Fibroblast of the conjunctiva (primary cell): ENCODE measurements at places on chromosomes 7 and 10.

- DNase-seq = no peak
Observed at GRCh38 chr10:66833861-66834260, 92.0 kb upstream of the LRRTM3 start.

DNA sequence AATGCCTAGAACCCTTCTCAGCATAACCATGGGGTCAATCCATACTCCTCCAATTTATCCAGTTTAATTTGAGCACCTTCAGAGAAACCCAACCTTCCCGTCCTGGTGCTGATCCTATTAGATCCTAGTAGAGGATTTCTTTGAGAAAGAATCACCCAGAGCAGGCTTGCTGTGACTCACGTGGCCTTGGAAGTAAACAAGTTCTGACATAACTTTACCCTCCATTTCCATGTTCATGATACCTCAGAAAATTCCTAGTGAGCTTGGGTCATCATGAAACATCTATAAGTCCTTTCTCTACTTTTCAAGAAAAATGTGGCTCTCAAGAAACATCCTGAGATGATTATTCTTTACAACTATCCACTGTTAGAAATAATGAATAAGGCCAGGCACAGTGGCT, 71.7 kb downstream of the PRLHR start:
- no peak for DNase-seq

DNA sequence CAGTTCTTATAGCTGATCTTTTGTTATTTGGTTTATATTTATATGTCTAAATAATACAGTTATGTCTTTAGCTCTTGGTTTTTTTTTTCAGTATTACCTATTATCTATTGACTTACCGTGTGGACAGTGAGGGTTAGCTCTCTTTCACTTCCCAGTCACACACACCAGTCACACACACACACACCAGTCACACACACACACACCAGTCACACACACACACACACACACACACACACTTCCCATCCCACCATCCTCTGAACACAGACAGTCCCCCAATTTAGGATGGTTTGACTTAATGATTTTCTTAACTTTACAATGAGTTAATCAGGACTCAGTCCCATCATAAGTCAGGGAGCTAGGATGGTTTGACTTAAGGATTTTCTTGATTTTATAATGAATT, 18.9 kb upstream of the AGFG2 start:
- no peak for DNase-seq

- DNase-seq = no peak
Observed at GRCh38 chr7:95620631-95621030, 24.3 kb upstream of the PDK4 start.

DNA sequence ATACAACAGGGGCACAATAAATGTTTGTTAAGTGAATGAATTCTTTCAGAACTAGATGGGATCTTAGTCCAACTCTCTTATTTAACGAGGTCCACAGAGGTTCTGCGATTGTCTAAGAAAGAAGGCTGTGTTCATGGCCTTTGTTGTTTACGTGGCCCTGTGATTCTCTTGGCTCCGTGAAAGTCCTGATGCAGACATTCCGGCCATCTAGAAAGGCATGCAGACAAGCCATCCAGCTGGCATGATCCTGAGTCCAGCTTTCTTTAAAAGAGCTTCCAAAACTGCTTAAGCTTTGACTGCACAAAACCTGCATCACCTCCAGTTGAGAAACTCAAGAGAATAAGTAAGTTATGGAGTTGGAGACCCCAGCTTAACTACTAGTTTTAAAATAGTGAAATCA, 26.0 kb downstream of the EGFR start:
- no peak for DNase-seq

DNA sequence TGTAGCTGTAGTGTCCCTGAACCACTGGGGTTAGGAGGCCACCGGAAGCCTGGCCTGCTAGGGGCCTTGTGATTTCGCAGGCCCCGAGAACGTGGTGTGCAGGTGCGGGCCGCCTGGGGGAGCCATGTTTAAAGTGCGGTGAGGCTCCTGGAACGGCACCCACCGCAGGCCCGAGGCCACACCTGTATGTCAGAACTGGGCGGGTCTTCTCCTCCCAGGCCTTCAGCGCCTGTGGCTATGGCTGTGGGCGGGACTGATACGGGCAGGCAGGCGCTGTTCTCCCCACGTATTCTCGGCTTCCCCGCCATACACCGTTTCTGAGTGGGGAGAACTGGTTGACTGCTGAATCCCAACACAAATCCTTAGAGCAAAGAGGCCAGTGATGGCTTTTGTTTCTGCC, 74.8 kb downstream of the DNAJB6 start:
- DNase-seq = no peak

- DNase-seq = no peak
Observed at GRCh38 chr7:63114371-63114985, 884.2 kb upstream of the ZNF722 start.

DNA sequence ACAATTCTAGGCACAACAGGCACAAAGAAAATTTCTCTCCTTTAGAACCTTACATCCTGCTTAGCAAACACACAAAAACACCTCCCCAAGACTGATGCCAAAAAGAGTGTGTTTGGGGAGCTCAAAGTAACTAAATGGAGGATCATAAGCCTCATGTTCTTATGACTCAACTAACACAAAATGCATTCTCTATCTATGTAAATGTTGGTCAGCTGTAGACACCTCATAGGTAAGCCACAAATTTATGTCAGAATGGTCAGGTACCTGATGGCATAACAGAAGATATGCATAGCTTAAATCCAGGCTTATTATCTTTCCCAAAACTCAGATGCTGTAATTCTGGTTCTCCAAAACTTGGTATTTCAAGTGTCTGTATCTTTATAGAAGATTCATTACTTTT, 315.1 kb downstream of the C7orf25 start:
- DNase-seq = no peak

GRCh38 chr7:55272328-55272727, 92.8 kb upstream of the LANCL2 start:
- no peak for DNase-seq

DNA sequence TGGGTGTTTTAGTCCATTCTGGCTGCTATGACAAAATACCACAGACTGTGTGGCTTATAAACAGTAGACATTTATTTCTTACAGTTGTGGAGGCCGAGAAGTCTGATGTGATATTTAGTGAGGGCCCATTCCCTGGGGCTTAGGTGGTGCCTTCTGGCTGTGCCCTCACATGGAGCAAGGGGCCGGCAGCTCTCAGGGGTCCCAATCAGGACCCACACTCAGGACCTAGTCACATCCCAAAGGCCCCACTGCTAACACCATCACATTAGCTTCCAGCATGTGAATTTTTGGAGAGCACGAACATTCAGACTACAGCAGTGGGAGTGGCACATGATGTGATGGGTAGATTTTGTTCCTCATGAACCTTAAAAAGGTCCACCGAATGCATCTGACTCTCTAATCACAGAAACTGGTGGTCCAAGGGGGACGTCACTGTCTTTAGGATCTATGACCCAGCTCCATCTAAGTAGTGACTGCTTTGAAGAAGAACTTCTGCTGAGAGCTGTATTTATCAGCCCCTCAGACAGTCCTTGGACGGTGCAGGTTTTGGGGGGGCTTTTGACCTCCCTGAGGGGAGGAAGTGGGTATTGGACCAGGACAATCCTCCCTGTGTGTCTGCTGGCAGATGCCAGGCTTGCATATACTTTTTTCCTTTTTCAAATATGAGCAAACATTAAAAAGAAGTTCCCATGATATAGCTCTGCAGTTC, 154.5 kb upstream of the ZNF32 start:
- no peak for DNase-seq

- DNase-seq = no peak
Observed at GRCh38 chr7:27129729-27130539, 623 bp downstream of the HOXA4 start.

DNA sequence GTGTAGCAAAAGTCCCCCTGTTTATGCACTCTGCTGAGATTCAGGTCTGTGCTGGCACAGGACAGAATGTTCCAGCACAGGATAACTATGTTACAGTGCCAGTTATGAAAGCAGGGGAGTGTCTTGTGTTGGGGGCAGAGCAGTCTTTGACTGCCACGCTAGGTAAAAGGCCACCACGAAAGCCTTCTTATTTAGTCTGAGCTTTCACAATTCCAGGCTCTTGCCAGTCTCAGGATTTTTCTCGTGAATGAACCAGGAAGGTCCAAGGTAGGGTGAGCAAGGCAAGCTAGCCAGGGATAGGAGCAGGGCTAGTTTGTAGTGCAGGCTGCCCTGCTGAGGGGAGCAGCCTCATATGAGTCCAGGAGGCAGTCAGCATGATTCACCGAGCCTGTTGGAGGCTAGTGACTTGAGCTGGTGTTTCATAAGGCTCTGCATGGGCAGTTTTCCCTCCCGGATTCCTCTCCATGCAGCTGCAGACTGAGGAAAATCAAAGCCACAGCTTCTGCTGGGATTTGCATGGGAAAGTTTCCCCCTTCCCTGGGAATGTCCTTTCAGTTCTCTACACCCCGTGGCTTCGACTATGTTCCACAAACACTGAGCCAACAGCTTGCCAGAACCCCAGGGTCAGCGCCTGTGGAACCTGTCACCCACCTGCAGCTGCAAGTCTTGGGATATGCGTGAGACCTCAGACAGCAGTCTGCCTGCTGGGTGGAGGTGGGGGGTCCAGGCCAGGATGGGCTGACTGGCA, 112.3 kb downstream of the JCAD start:
- DNase-seq = peak; percentile 69

DNA sequence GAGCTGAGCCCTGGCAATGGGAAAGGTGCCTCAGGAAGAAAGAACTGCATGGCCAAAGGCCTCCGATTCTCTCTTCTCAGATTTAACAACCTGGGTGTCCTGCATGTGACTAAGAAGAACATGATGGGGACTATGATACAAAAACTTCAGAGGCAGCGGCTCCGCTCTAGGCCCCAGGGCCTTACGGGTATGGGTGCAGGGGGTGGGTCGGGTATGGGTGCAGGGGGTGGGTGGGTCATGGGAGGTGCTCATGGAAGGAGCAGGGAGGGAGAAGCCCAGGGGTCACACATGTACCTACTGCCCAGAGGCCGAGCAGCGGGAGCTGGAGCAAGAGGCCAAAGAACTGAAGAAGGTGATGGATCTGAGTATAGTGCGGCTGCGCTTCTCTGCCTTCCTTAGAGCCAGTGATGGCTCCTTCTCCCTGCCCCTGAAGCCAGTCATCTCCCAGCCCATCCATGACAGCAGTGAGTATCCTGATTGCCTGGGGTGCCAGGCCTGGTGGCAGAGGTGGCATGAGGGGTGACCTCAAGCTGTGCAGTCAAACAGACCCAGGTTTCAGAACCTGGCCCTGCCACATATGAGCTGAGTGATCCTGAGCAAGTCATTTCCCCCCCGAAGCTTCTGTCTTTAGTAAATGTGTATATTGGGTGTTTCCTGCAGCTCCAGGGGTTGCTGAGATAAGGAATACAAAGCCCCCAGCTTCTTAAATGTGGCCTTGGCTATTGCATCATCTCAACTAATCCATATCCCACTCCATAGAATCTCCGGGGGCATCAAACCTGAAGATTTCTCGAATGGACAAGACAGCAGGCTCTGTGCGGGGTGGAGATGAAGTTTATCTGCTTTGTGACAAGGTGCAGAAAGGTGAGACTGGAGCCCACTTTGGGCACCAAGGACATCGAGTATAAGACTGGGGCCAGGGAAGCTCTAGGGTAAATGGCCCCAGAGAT, 2.0 kb downstream of the NFKB2 start:
- DNase-seq = no peak

DNA sequence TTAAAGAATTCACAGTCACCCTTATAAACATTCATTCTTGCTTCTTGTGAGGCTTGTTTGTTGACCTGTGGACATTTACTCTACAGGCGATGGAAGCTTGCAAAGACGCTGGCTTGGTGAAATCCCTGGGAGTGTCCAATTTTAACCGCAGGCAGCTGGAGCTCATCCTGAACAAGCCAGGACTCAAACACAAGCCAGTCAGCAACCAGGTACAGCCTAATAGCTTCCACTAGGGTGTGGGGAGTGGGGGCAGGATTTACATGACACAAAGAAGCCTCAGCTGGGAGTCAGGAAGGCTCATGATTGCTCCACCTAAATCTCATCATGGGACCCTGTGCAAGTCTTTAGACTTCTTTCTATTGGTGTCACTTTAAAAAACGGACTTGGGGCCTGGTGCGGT, 29.0 kb downstream of the AKR1D1 start:
- no peak for DNase-seq

DNA sequence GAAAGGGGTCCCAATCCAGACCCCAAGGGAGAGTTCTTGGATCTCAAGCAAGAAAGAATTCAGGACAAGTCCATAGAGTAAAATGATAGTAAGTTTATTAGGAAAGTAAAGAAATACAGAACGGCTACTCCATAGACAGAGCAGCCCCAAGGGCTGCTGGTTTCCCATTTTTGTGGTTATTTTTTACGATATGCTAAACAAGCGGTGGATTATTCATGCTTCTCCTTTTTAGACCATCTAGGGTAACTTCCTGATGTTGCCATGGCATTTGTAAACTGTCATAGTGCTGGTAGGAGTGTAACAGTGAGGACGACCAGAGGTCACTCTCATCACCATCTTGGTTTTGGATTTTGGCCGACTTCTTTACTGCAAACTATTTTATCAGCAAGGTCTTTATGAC, 1033.4 kb downstream of the SORCS3 start:
- no peak for DNase-seq

DNA sequence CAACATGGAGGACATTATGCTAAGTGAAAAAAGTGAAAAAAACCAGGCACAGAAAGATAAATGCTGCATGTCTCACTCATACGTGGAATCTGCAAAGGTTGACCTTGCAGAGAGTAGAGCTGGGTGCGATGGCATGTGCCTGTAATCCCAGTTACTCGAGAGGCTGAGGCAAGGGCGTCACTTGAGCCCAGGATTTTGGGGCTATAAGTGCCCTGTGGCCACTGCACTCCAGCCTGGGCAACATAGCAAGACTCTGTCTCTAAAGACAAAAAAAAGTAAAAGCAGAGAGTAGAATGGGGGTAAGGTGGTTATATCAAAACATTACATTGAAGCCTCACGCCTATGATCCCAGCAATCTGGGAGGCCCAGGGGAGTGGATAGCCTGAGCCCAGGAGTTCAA, 22.8 kb downstream of the CBX3 start:
- no peak for DNase-seq

DNA sequence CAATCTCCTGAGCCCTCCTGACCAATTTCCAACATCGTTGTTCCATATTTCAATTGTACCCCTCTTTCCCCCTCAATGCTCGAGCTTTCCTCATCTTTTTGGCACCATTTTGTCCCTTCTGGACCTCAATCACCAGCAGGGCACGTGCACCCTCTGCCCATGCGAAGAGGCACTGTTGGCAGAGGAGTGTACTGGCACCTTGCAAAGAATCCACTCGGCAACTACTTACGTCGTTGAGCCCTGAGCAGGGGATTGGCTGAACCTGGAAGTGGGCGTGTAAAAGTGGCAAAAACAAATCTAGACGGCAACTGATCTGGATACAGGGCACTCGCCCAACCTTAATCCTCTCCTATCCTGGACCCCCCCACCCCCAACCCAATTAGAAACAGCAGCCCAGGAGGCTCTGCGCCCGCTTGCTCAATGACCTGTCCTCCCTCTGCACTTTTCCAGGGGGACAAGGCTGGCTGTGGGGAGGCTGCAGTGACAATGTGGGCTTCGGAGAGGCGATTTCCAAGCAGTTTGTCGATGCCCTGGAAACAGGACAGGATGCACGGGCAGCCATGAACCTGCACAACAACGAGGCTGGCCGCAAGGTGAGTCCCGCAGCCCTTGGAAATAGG, 18.8 kb downstream of the WNT8B start:
- DNase-seq = peak; percentile 78

- no peak for DNase-seq
Observed at GRCh38 chr7:50721160-50721559, 61.5 kb downstream of the GRB10 start.

GRCh38 chr10:133422807-133423771, 1.3 kb downstream of the SPRN start:
- no peak for DNase-seq

GRCh38 chr10:103717341-103718246, 137.8 kb downstream of the SH3PXD2A start:
- DNase-seq = no peak
